ENCODE measurements at places on chromosomes 1 and 21. TPM values are rescaled to one million over a fixed set of nuclear protein-coding genes. Genes with fewer than 3 reads are reported as not detected.

DNA sequence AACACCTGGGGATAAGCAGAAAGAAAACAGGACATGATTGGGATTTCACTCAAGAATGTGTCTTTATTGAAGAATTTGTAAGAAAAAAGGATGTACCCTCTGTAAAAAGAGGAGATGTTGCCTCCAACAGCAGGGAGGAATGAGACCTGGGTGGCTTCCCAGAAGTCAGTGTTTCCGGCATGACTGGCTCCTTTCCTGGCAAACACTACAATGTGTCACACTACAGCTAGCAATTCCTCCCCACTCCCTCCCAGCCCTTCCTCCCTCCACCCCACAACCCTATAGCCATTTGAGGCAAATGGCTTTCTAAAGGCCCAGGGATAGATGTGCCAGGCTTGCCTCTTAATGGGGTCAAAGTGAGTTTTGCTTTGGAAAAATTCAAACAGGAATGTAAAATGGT lies 11.5 kb upstream of the COL8A2 start:
- H3K4me1 ChIP-seq: peaks cover 26% of the 10 kb centered on the region
- peak; percentile 92 for DNase-seq
- H3K27ac ChIP-seq: peak overlapping the region; percentile 62
- no peak overlapping the region for H3K4me3 ChIP-seq
- H3K36me3 ChIP-seq: peaks cover 19% of the 10 kb centered on the region
- no peaks in the 10 kb centered on the region for H3K27me3 ChIP-seq

The MROH7 gene
- not detected for total RNA-seq

The MCOLN3 gene
- total RNA-seq: not detected

- peaks cover 2% of the 10 kb centered on the region for H3K4me1 ChIP-seq
- no peak for DNase-seq
- no peak overlapping the region for H3K4me3 ChIP-seq
- H3K27ac ChIP-seq: no peak overlapping the region
- peaks cover 7% of the 10 kb centered on the region for H3K36me3 ChIP-seq
- H3K27me3 ChIP-seq: no peaks in the 10 kb centered on the region
Observed at GRCh38 chr1:64139877-64140276, 63.5 kb upstream of the UBE2U start.

GRCh38 chr1:95097426-95097825 lies 19.7 kb upstream of the TLCD4 start:
- no peak overlapping the region for H3K27ac ChIP-seq
- no peak for DNase-seq
- H3K36me3 ChIP-seq: no peaks in the 10 kb centered on the region
- H3K27me3 ChIP-seq: peaks cover 2% of the 10 kb centered on the region
- no peak overlapping the region for H3K4me3 ChIP-seq
- H3K4me1 ChIP-seq: peaks cover 2% of the 10 kb centered on the region

GRCh38 chr1:54476530-54477109 lies 70.4 kb upstream of the SSBP3 start:
- H3K27ac ChIP-seq: no peak overlapping the region
- no peak for DNase-seq
- H3K4me1 ChIP-seq: peaks cover 5% of the 10 kb centered on the region
- H3K36me3 ChIP-seq: no peaks in the 10 kb centered on the region
- peaks cover 55% of the 10 kb centered on the region for H3K27me3 ChIP-seq

The FNDC10 gene
- total RNA-seq: 0.28 TPM

The SRGAP2C gene
- total RNA-seq: 12.7 TPM

- peaks cover 13% of the 10 kb centered on the region for H3K4me1 ChIP-seq
- H3K36me3 ChIP-seq: no peaks in the 10 kb centered on the region
- H3K4me3 ChIP-seq: no peak overlapping the region
- H3K27ac ChIP-seq: no peak overlapping the region
Observed at GRCh38 chr1:226125097-226125630, 61.4 kb downstream of the ACBD3 start.

GRCh38 chr1:183039985-183040447 lies 16.8 kb downstream of the LAMC1 start:
- H3K4me3 ChIP-seq: no peak overlapping the region
- H3K27me3 ChIP-seq: no peaks in the 10 kb centered on the region
- peaks cover 4% of the 10 kb centered on the region for H3K36me3 ChIP-seq
- no peak overlapping the region for H3K27ac ChIP-seq
- peaks cover 26% of the 10 kb centered on the region for H3K4me1 ChIP-seq

The YRDC gene
- total RNA-seq: 21.7 TPM

The CDA gene
- 0.90 TPM for total RNA-seq

- no peaks in the 10 kb centered on the region for H3K36me3 ChIP-seq
- H3K4me1 ChIP-seq: peaks cover 2% of the 10 kb centered on the region
- no peaks in the 10 kb centered on the region for H3K27me3 ChIP-seq
Observed at GRCh38 chr1:62384276-62385005, 52.4 kb upstream of the USP1 start.

GRCh38 chr1:100606438-100606837 lies 68.5 kb downstream of the GPR88 start:
- no peak overlapping the region for H3K27ac ChIP-seq
- H3K4me3 ChIP-seq: no peak overlapping the region
- peaks cover 4% of the 10 kb centered on the region for H3K4me1 ChIP-seq

The CGN gene
- total RNA-seq: 0.36 TPM

The GNAT2 gene
- total RNA-seq: 0.36 TPM

GRCh38 chr1:187047298-187047697 lies 218.5 kb downstream of the PLA2G4A start:
- no peak overlapping the region for H3K4me3 ChIP-seq
- DNase-seq: no peak
- no peak overlapping the region for H3K27ac ChIP-seq
- no peaks in the 10 kb centered on the region for H3K4me1 ChIP-seq
- no peaks in the 10 kb centered on the region for H3K27me3 ChIP-seq

The KIF14 gene
- total RNA-seq: 10.8 TPM

The ZBTB8B gene
- not detected for total RNA-seq

DNA sequence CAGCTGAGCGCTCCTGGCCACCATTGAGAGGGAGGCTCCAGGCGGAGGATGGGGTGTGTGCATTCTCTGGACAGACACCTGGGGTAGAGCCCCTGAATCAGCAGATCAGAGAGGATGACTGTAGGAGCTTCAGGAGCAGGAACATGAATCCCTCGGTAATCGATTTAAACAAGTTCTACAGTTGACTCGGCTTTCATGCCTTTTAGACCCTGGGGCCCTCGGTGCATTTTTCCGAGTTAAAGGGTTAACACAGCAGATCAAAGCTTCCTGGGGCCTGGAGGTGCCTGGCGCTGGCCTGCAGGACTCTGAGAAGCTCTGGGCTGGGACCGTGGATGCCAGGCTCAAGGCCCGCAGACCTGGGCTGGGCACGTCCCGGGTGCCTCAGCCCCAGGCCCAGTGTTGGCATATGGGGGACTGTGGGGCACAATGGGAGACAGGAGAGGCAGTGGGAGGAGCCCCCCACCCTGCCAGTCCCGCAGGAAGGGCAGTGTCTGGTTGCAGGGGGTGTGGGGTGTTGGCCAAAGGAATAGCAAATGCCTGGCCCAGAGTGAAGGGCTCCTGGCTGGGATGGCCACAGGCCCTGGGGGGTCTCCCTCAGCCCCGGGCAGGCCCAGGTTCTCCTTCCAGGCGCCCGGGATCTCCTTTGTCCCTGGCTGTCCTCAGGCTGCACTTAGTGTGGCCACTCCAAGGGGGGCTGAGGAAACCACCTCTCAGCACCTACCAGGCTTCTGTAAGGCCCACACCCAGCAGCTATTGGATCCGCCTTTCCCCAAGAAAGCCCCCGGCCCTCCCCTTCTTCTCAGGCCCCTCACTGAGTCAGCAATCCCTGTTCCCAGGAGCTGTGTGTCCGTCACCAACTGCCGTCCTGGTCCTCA lies 40.1 kb downstream of the SLX9 start:
- H3K27me3 ChIP-seq: no peaks in the 10 kb centered on the region
- DNase-seq: no peak
- H3K4me1 ChIP-seq: peaks cover 7% of the 10 kb centered on the region
- no peak overlapping the region for H3K4me3 ChIP-seq
- H3K27ac ChIP-seq: no peak overlapping the region

GRCh38 chr1:117171900-117172511 lies 38.7 kb downstream of the VTCN1 start:
- H3K27ac ChIP-seq: no peak overlapping the region
- H3K36me3 ChIP-seq: no peaks in the 10 kb centered on the region
- peaks cover 6% of the 10 kb centered on the region for H3K4me1 ChIP-seq
- DNase-seq: peak; percentile 60
- H3K4me3 ChIP-seq: no peak overlapping the region
- no peaks in the 10 kb centered on the region for H3K27me3 ChIP-seq

- DNase-seq: no peak
- H3K27ac ChIP-seq: no peak overlapping the region
- no peaks in the 10 kb centered on the region for H3K4me1 ChIP-seq
- no peaks in the 10 kb centered on the region for H3K27me3 ChIP-seq
- H3K36me3 ChIP-seq: no peaks in the 10 kb centered on the region
Observed at GRCh38 chr1:163661391-163661790, 339.6 kb downstream of the NUF2 start.

The NCMAP gene
- total RNA-seq: not detected

GRCh38 chr1:32496127-32496526 lies 31.3 kb downstream of the ZBTB8B start:
- peaks cover 3% of the 10 kb centered on the region for H3K4me1 ChIP-seq
- no peaks in the 10 kb centered on the region for H3K27me3 ChIP-seq
- peak overlapping the region; percentile 9 for H3K4me3 ChIP-seq

- peaks cover 32% of the 10 kb centered on the region for H3K36me3 ChIP-seq
- DNase-seq: no peak
- no peak overlapping the region for H3K27ac ChIP-seq
- H3K4me1 ChIP-seq: no peaks in the 10 kb centered on the region
- H3K4me3 ChIP-seq: no peak overlapping the region
- H3K27me3 ChIP-seq: no peaks in the 10 kb centered on the region
Observed at GRCh38 chr1:24450316-24450715, 34.7 kb downstream of the NIPAL3 start.

- DNase-seq: no peak
- peaks cover 10% of the 10 kb centered on the region for H3K4me1 ChIP-seq
- no peak overlapping the region for H3K27ac ChIP-seq
- no peak overlapping the region for H3K4me3 ChIP-seq
Observed at GRCh38 chr1:183992424-183992823, 45.1 kb downstream of the COLGALT2 start.

The ESPN gene
- total RNA-seq: under 0.01 TPM

The CELA2A gene
- not detected for total RNA-seq

DNA sequence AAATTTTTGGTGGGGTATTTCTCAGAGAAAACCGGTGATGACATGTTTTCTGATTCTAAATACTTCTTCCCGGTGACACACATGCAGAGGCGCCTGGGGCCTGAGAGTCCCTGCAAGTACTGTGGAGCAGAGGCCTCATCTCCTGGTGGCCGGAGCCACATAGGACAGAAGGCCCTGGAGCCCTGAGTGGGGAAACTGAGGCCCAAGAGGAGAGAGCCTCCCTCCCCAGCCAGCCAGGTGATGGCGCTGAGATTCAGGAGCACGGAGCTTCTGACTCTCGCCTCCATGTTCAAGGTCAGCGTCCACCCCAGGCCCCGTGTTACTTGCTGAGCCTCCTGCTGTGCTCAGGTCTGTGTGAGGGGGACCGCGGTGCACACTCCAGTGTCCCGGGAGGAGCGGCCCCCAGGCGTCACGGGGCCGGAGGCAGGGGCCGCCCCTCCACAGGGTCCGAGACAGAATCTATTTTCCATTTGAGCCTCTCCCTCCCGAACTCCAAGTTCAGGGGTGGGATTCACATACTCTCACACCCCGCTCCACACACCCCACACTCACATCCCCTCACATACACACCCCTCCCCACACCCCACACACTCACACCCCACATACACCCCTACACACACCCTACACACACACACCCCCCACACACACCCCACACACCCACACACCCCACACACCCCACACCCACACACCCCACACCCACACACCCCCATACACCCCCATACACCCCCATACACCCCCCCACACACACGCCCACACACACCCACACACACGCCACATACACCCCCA lies 43.8 kb downstream of the SLX9 start:
- H3K27ac ChIP-seq: no peak overlapping the region
- H3K27me3 ChIP-seq: peaks cover 1% of the 10 kb centered on the region
- DNase-seq: no peak

DNA sequence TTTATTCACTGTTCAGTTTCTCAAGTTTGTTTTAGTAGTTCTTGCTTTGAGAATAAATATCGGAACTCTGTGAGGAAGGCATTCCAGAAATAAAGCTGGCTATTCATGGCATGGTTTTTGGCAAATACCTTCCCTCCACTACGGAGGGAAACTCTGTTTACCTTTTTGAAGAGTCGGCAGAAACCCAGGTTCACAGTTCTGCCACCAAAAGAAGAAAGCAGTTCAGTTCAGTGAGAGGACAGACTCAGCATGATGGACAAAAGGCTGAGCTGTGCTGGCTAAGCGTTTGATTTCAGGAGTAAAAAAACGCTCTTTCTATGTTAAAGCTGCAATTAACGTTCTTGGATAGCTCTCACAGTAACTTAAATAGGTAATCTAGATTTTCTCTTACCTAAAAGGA lies 42.4 kb downstream of the CNN3 start:
- H3K4me3 ChIP-seq: no peak overlapping the region
- peaks cover 8% of the 10 kb centered on the region for H3K4me1 ChIP-seq

The SSX2IP gene
- total RNA-seq: 13.4 TPM

- H3K4me3 ChIP-seq: no peak overlapping the region
- H3K36me3 ChIP-seq: no peaks in the 10 kb centered on the region
- H3K27ac ChIP-seq: no peak overlapping the region
- H3K27me3 ChIP-seq: no peaks in the 10 kb centered on the region
Observed at GRCh38 chr1:168972887-168973286, 133.6 kb upstream of the ATP1B1 start.

The TNFSF4 gene
- 19.7 TPM for total RNA-seq

GRCh38 chr1:208731981-208732821 lies 488.0 kb upstream of the PLXNA2 start:
- DNase-seq: no peak
- H3K36me3 ChIP-seq: no peaks in the 10 kb centered on the region
- H3K4me1 ChIP-seq: no peaks in the 10 kb centered on the region
- no peak overlapping the region for H3K27ac ChIP-seq
- H3K4me3 ChIP-seq: no peak overlapping the region

The LIPI gene
- not detected for total RNA-seq

The C1orf167 gene
- 0.28 TPM for total RNA-seq

GRCh38 chr1:183711741-183712361 lies 58.7 kb upstream of the APOBEC4 start:
- no peak overlapping the region for H3K4me3 ChIP-seq
- peak; percentile 58 for DNase-seq
- H3K27ac ChIP-seq: no peak overlapping the region
- H3K4me1 ChIP-seq: peaks cover 6% of the 10 kb centered on the region
- H3K36me3 ChIP-seq: no peaks in the 10 kb centered on the region

The PDXK gene
- total RNA-seq: 250 TPM

DNA sequence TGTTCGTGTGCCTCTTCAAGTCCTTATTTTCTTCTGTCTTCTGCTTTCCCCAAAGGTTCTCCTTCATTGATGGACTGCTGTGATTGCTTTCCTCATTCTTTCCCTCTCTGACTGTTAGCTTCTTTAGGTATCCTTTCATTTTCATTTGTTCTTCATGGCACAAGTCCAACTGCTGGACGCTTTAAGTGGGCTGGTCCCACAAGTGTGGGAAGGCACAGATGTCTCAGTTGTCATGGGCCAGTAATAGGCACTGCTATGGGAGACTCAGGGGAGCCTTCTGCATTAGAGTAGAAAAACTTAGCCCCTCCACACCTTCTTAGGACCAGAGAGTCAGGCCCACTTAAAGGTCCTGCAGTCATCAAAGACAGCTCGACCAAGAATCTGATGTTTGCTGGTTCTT lies 122.3 kb upstream of the C1orf105 start:
- H3K27me3 ChIP-seq: no peaks in the 10 kb centered on the region
- no peaks in the 10 kb centered on the region for H3K4me1 ChIP-seq
- no peak for DNase-seq
- no peak overlapping the region for H3K4me3 ChIP-seq
- H3K36me3 ChIP-seq: no peaks in the 10 kb centered on the region
- H3K27ac ChIP-seq: no peak overlapping the region

GRCh38 chr1:69750638-69751037 lies 182.9 kb downstream of the LRRC7 start:
- no peak overlapping the region for H3K27ac ChIP-seq
- no peak for DNase-seq
- no peaks in the 10 kb centered on the region for H3K27me3 ChIP-seq
- H3K4me3 ChIP-seq: no peak overlapping the region
- H3K36me3 ChIP-seq: no peaks in the 10 kb centered on the region

All from IMR-90 (cell line).